ENCODE measurements at places on chromosomes 5 and 9.
A peak's percentile ranks its signal among the peaks of the same experiment; 100 is the strongest.

GRCh38 chr9:91276513-91276912 lies 85.2 kb downstream of the AUH start:
- no peak for DNase-seq

- peak; percentile 73 for DNase-seq
Observed at GRCh38 chr5:122101636-122102285, 23.7 kb upstream of the LOX start.

- no peak for DNase-seq
Observed at GRCh38 chr5:32160228-32160627, 13.9 kb downstream of the GOLPH3 start.

- DNase-seq = no peak
Observed at GRCh38 chr5:60487885-60488442, 212.0 kb downstream of the DEPDC1B start.

DNA sequence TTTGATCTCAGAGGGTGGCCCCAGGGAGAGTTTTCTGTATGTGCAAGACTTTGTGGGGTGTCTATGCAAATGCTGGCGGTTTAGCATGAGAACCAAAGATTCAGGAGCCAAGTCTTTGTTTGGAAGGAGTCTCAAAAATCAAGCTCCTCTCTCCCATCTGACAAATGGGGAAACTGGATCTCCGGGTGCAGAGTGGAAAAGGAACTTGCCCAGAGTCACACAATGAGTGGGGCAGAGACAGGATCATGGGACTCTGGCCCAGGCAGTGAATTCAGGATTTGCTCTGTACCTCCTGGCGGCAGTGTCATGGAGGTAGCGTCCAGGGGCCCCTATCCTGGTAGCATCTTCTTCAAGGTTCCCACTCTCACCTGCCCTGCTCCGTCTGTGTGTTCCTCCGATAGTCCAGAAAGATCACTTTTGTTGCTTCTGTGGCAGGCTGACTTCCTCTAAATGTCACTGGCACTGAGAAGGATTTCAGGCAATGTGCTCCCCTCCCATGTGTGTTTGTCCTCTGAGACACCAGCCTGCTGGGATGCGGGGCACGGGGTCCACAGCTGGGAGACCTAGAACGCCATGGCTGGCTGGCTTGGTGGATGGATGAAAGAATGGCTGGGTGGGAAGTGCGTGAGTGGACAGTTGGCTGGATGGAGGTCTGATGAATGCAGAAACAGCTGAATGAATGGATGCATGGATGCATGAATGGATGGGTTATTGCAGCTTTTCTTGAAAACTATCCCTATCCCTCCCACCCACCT lies 3.6 kb downstream of the CCL19 start:
- no peak for DNase-seq

- DNase-seq = peak; percentile 84
Observed at GRCh38 chr9:134492281-134492691, 149.3 kb upstream of the COL5A1 start.

- DNase-seq = peak; percentile 17
Observed at GRCh38 chr9:130694205-130694604, 625 bp downstream of the EXOSC2 start.

DNA sequence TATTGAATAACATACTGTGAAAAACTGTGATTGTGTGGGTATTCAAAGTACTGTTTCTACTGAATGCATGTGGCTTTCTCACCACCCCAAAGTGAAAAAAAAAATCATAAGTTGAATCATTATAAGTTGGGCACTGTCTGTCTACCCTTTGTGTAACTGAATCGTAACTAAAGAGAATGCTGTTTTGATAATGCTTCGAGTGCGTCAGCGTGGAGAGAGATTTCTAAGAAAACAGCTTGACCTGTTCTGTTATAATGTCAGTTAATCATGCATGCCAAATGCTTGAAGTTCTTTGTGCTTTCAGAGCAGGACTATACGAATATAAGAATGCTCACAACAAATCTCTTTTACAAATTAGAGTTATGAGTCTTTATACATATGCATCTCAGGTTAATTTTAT lies 148.8 kb upstream of the SGCD start:
- no peak for DNase-seq

DNA sequence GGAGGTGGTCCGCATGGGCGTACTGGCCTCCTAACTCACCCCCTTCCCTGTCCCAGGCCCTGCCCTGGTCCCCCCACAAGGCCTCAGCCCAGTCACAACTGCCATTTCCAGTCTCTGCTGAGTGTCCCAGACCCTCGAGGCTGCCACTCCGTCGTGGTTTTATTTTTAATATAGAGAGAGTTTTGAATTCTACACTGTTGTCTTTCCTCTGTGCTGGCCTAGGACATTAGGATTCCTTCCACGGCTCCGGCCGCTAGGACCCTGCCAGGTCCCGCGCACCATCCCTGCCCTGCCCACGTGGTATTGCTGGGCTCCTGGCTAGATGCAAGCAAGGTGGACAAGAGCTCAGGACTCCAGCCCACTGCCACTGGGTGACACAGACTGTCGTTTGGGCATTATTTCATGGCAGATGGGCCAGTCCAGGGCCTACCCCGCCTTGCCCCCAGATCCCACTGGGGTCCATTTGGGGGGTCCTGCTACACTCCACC lies 53.3 kb downstream of the SAR1B start:
- no peak for DNase-seq

DNA sequence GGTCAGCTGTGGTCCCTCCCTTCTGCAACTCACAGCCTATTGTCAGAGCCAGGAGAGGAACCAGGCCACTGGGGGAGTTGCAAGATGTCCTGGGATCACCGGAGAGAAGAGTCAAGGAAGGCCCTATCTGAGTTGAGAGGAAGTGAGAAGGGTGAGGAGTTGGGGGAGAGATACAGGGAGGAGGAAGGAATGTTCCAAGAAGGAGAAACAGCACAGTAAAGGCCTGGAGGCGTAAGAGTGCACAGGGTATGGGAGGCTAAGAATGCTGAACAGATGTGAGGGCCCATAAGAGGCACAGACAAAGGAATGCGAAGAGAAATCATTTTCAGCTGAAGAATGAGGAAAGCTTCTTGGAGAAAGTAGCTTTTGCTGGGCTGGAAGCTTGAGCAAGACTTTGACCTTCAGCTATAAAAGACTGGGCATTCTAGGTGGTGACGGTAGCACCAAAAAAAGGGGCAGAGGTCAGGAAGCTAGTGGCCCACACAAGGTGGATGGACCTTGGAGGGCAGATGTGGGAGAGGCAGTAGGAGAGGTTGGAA lies 21.6 kb upstream of the CSF1R start:
- peak; percentile 70 for DNase-seq

GRCh38 chr5:42812620-42813019 lies 928 bp upstream of the SELENOP start:
- no peak for DNase-seq

DNA sequence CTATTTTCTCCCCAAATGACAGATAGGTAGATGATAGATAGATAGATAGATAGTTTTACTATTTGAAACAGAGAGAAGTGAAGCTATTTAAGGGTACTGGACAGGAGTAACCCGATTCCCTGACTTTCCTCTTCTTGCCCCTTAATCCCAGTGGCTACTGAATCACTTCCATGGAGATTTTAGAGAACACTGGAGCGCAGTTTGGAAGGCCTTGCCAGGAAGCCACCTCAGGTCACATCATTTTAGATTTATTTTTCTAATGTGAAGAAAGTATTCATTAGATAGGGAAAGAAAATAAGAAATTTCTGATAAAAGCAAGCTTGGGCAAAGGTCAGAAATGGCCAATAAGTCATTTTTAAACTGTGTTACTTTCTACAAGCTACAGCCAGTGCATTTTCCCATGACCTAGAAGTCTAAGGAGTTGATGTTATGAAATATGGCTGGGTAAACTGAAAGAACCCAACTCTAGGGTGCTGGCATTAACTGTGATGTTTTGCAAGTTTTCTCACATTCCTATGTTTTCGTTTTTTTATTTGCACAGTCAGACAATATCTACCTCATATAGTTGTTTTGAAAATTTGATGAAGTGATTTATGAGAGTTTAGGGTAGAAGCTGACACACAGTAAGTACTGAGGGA lies 544.7 kb upstream of the PTGER4 start:
- DNase-seq = peak; percentile 39

DNA sequence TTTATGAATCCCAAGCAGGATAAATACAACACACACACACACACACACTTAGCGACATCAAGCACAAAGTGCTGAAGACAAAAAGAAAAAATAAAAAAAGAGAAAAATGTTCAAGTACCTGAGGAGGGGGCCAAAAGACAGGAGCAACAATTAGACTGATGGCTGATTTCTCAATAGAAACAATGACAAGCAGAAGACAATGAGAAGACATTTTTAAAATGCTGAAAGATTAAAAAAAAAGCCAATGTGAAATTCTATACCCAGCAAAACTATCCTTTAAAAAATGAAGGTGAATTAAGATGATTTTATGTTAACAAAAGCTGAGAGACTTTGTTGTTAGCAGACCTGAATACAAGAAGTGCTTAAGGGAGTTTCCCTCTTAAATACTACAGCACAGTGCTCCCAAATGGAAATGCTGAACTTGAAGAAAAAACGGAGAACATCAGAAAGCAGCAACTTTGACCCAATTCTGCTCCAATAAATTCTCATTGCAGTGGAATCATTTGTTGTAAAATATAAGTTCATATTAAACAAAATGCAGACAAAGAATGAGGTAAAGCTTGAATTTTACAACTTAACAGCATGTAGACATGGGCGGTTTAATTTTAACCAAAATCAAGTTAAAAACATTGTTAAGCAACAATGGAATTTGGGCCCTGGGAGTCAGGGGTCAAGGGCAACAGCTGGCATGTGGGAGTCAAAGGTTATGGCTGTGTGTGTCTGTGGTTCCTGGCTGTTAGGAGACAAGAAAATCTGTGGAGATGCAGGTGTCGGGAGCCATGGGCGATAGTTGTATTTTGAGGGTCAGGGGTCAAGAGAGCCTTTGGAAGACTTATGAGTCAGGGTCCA lies 776 bp upstream of the RANBP17 start:
- DNase-seq = no peak

DNA sequence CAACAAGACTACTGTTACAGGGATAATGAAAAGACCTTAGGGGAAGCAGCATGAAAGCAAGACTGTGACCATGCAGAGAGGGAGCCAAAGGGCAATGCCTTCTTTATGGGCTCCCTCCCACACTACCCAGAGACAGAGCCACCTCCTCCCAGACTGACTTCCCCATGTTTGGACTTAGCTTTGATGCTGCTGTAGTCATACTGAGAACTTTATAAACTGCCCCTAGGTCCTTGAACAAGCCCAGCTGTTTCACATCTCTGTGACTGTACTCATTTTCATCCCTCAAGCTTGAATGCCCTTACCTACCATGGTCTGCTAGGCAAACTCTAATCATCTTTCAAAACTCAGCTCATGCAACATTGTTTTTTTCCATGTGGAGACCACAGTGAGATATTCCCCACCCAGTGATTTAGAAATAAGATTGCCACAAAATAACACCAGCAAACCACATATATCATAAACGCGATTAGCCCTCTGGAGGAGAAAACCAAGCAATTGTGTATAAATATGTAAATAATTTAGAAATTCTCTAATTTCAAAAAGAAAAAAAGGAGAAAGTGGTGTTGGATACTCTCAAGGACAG lies 23.4 kb upstream of the FAM169A start:
- no peak for DNase-seq

DNA sequence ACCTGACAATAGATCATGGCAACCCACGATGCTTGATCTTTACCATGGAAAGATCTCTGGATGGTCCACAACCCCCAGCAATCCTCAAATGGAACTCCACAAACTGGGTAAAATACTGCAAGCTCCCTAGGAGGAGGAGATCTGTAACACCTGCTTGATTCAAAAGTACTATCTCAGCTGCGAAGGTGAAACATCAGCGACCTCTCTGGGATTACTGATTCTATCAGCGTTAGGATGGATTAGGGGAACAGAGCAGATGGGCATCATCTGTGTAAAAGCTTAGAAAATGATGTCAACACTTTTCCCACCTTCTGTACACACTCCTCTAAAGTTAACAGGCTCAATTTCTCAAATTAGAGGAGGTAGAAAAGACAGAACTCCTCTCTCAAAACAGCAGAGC lies 31.5 kb upstream of the TRPC7 start:
- DNase-seq = no peak

DNA sequence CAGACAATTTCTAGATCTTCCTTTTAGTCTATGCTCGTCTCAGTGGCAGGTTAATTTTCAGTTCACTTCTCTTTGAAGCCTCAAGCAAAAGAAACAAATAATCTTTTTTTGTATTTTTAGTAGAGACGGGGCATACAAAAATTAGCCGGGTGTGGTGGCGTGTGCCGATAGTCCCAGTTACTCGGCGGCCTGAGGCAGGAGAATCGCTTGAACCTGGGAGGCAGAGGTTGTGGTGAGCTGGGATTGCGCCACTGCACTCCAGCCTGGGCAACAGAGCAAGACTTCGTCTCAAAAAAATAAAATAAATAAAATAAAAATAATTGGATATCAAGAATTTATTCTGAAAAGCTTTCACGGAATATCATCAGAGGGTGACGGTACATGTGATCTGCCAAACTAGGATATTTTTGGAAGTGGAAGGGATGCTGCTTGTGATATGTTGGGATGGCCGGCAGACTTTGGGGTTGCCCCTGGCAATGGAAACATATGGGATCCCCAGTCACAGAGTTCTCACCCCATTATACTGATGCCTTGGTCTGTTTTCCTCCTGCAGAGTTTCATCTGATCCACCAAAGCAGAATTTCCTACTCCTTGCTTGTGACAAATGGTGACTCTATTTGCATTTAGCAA lies 7.6 kb upstream of the LCP2 start:
- no peak for DNase-seq

GRCh38 chr5:123696921-123697341 lies 185.0 kb downstream of the CSNK1G3 start:
- no peak for DNase-seq

DNA sequence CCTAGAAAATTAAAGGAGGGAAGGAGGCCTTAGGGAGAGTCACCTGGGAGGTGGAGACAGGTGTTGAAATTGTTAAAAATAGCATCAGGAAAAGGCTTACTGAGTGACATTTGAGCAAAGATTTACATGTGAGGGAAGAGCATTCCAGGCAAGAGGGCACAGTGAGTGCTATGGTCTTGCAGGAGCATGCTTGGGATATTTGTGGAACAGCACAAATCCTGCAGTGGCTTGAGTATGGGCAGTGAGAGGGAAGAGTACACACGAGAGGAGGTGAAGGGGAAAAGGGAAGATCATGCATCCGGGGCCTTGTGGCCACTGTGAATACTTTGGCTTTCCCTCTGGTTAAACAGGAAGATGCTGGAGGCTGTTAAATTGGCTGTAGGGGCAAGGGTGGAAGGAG lies 36.6 kb downstream of the ACER2 start:
- DNase-seq = no peak

- peak; percentile 55 for DNase-seq
Observed at GRCh38 chr9:6230037-6230780, 14.6 kb downstream of the IL33 start.

Data from iris pigment epithelial cell (primary cell).